Activated naive CD8-positive, alpha-beta T cell treated with anti-CD3 and anti-CD28 coated beads, Interleukin-2, amount 50 U/mL, for 16 hours (primary cell): ENCODE measurements at places on chromosomes 7 and 10.

DNA sequence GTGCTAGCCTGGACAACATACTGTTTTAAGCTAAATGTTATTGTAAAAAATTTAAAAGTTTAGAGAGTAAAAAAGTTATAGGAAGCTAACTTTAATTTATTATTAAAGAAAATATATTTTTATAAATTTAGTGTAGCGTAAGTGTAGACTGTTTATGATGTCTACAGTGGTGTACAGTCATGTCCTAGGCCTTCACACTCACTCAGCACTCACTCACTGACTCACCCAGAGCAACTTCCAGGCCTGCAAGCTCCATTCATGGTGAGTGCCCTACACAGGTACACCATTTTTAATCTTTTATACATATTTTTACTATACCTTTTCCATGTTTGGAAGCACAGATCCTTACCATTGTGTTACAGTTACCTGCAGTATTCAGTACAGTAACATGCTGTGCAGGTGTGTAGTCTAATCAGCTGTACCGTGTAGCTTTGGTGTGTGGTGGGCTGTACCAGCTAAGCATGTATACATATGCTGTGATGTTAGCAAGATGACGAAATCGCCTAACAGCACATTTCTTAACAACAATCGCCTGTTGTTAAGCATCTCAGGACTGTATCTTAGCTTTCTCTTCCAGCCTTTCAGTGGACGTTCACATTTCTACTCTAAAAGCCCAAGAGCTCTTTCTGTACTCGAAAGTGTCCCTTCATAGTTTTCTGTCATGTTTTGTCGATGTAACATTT lies 12.5 kb downstream of the RNF32 start:
- DNase-seq: no peak

DNA sequence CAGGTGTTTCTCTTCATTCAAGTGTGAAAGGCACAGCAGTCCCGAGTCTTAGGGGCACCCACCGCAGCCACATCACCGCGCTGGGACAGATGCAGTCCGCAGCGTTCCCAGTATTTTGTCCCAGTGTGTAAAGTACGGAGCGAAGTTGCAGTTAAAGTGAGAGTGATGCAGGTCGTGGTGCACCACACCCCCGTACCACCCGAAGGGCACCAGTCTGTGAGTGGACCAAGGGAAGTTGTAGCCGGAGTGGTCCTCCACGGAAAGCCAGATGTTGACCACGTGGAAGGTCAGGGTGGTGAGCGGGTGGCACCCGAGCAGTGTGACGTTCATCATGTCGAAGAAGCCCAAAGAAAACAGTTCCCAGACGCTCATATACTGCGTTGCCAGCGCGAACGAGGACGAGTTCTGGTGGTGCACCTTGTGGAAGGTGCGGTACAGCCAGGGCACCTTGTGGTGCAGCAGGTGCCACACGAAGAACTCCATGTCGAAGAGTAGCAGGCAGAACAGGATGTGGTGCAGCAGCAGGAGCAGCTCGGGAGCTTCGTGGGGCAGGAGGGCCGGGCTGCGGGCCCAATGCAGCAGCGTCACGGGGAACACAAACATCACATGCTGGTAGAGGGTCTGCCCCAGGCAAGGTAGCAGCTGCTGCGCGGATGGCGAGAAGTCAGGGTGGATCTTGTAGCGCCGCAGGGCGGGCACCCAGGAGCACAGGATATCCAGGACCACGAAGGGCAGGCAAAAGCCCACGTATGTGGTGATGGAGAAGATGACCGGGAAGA lies 526 bp downstream of the CH25H start:
- DNase-seq: no peak

DNA sequence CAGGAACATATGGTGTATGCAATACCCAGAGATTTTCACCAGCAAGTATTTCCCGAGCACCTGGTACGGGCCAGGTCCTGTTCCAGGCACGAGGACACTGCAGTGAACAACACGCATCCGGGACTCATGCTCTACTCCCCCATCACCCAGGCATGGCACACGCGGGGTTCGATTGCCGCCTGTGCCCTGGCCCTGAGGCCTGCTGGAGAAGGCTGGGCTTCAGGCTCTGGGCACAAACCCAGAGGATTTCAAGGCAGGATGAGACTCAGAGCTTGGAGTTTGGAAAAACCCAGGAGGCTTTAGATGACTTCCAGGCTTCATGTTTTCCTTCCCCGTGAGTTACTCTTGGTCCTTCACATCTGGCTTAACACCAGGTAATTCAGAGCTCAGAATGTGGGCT lies 143.5 kb downstream of the NEURL1 start:
- DNase-seq: no peak

- DNase-seq: no peak
Observed at GRCh38 chr10:117166418-117167345, 28.6 kb upstream of the VAX1 start.

DNA sequence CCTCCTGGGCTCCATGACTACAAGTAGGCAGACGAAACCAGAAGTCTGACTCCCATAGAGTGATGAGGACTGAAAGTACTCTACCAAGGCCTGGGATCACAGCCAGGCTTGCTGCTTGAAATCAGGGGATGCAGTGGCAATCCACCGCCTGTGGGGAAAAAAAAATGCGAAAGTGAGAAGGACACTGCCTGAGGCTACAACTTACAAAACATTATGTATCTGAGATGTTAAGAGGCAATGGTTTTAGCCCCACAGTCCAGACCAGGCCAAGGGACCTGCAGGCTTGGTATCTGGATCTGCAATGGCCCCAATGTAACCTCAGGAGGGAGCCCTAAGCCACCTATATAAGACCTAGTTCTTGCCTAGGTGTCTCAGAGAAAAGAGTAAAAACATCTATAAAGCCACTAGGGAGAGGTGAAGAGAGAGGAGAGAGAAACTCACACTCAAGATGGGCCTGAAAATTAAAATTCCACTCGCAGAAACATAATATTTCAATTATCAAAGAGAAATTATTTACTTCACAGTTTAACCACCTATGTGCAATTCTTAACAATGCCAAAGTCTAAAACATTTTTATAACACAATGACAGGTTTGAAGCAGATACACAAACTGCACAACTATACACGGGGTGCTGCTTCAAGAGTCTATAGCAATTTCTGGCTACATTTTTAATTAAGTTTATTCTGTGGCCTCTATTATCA lies 13.9 kb downstream of the DNAJC1 start:
- no peak for DNase-seq

- DNase-seq: no peak
Observed at GRCh38 chr10:29823553-29824080, 188.8 kb upstream of the SVIL start.

DNA sequence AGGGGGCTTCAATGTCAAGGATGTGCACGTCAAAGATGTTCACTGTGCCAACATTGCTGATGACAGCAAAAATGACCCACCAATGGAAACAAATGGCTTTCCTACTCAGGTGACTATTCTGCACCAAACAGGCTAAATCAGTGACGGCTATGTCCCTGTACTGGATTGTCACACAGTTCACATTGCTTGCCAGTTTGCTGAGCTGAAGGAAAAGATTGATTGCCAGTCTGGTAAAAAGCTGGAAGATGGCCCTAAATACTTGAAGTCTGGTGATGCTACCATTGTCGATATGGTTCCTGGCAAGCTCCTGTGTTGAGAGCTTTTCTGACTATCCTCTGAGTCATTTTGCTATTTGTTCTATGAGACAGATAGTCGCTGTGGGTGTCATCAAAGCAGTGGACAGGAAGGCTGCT lies 202.2 kb upstream of the ETV1 start:
- no peak for DNase-seq
